ENCODE measurements at places on chromosomes 7 and 10. TPM values are rescaled to one million over a fixed set of nuclear protein-coding genes. Genes with fewer than 3 reads are reported as not detected.

GRCh38 chr7:116653646-116654045, 18.4 kb upstream of the MET start:
- H3K36me3 ChIP-seq, result no peaks in the 10 kb centered on the region
- peak; percentile 67 for DNase-seq
- peaks cover 17% of the 10 kb centered on the region for H3K4me1 ChIP-seq
- H3K4me3 ChIP-seq, result no peak overlapping the region

- H3K4me1 ChIP-seq, result no peaks in the 10 kb centered on the region
- no peaks in the 10 kb centered on the region for H3K27me3 ChIP-seq
- no peaks in the 10 kb centered on the region for H3K36me3 ChIP-seq
- H3K27ac ChIP-seq, result no peak overlapping the region
- DNase-seq, result no peak
- no peak overlapping the region for H3K4me3 ChIP-seq
Observed at GRCh38 chr7:134406431-134406830, 52.5 kb downstream of the AKR1B1 start.

The ADK gene
- 98.6 TPM for total RNA-seq

The CCDC146 gene
- 2.7 TPM for total RNA-seq

DNA sequence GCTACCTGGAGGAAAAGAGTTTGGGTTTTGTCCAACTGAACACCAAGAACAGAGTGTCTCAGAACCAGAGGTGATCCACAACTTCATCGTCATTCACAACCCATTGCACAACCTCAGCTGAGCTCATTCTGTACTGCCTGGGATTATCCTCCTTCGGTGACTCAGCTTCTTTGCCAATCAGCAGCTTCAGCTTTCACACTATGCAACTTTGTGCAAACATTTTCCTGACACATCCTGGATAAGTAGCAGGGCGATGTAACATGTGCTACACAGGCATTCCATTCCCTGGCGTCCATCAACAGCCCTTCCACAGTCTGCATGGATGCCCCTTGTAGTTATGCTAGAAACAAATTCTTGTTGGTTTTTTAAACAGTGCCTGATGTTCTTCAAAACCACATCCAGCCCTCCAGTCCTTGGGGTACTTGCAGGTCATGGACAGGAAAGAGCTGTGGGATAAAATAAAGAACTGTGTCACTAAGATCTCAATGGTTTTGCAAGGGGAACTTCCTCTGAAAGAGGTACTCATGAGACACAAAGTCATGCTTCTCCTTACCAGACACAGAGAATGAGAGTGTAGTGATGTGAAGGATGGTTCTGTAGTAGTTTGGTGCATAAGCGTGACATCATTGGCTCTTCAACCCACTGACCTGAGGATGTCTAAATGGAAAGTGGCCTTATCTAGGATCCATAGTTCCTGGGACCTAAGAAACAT, 478.5 kb downstream of the KIF20B start:
- peaks cover 13% of the 10 kb centered on the region for H3K36me3 ChIP-seq
- peaks cover 54% of the 10 kb centered on the region for H3K4me1 ChIP-seq
- H3K4me3 ChIP-seq, result peak overlapping the region; percentile 28
- no peaks in the 10 kb centered on the region for H3K27me3 ChIP-seq
- H3K27ac ChIP-seq, result peak overlapping the region; percentile 99

The CDHR3 gene
- total RNA-seq, result 0.19 TPM
